ENCODE measurements at places on chromosomes 4 and X.

GRCh38 chr4:144656850-144657249, 10.9 kb downstream of the HHIP start:
- DNase-seq = peak; percentile 36

DNA sequence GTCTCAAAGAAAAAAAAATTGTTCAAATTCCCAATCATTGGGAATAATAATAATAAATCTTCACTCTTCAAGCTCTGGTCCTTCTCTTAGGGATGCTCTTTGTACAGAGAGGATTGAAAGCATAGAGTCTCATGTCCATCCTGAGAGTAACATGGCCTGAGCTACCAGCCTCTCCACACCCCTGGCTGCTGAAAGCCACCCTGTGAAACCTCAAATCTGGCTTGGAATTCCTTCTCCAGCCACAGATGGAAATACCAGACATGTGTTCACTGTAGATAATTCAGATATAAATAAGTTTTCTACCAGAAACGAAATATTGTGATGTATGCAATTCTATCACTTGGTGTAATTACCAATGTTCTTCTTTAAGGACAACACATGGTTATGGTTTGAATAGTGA, 140.6 kb downstream of the ARSF start:
- no peak for DNase-seq

GRCh38 chrX:103063191-103063845, 653 bp downstream of the BEX1 start:
- DNase-seq = peak; percentile 15

- DNase-seq = no peak
Measured at GRCh38 chr4:161823450-161823849, 340.4 kb downstream of the FSTL5 start.

GRCh38 chr4:145098675-145099037, 545 bp downstream of the ABCE1 start:
- no peak for DNase-seq

DNA sequence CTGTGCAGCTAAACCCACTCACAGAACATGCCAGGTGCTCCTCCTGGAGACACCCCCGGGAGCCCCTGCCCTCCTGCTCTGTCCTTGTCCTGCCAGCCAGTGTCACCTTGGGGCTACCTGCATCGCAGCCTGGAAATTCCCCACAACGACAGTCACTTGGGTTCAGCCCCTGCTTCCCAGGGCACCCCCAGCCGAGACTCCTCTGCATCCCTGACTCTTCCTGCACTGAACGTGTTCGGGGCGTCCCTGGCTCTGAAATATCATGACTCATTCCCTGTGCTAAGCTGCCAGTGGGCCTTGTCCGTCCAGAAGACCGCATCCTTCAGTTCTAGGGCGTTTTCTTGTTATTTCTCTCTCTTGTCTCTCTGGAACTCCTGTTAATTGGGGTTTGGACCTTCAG, 5.8 kb downstream of the CFAP99 start:
- DNase-seq = no peak

GRCh38 chr4:37383579-37384229, 139.2 kb downstream of the NWD2 start:
- DNase-seq = no peak

DNA sequence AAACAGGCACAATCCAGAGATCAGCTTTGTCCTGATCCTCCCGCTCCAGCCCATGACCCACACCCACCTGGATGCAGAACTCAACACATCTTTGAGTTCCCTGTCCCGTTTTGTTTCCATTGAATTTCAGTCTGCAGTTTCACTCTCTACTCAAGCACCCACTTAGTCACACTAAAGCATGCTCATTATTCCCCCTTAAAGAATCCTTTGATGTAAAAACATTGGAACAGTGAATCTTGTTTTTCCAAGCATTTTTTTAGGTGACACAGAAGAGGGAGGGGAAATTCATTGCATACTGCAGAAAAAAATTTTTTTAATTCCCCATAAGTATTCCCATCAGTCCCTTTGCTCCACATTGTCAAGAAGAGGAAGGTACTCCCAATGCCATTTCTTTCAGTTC, 249.7 kb upstream of the TTC29 start:
- no peak for DNase-seq

- no peak for DNase-seq
Measured at GRCh38 chr4:142081025-142081424, 444.6 kb downstream of the IL15 start.
